ENCODE measurements at places on chromosomes 2 and 18. TPM values are rescaled to one million over a fixed set of nuclear protein-coding genes. Genes with fewer than 3 reads are reported as not detected.

DNA sequence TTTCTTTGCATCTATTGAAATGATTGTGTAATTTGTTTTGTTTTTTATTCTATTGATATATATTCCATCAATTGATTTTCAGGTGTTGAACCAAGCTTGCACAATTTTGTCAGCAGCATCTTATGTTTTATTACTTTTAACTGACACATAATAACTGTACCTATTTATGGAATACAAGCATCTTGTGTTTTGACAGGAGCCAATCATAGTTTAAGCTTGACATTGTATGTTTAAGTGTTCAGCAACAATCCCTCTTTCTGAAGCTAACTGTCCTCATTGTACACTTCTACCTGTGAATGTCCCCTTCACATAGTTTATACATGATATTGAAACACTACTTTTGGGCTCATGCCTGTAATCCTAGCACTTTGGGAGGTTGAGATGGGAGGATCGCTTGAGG, 1017.6 kb upstream of the GYPC start:
- DNase-seq, result no peak

- no peak for DNase-seq
Measured at GRCh38 chr2:140091926-140092325, 1311.7 kb upstream of the NXPH2 start.

ZC3H6 gene
- 28.9 TPM for total RNA-seq

SLC9A4 gene
- not detected for total RNA-seq

GRCh38 chr18:75678627-75679026, 251.1 kb upstream of the SMIM21 start:
- DNase-seq, result no peak

DQX1 gene
- total RNA-seq, result 0.50 TPM

DNA sequence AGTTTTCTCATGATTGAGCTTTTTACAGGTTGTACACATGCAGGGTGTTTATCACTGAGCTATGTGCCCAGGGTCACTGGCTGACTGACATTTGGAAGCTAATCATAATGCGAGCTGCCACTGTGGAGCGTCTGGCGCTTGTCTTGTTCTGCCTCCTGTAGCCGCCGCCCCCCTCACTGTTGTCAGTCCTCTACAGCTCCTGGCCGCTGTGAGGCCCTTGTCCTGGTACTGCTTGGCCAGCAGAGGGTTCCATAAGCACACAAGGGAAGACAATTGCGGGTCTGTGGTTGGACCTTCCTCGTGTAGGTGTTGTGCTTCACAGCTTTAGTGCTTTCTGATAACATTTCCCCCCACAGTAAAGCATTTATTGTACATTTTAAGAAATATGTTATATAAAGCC, 105.6 kb upstream of the LDLRAD4 start:
- no peak for DNase-seq

DNA sequence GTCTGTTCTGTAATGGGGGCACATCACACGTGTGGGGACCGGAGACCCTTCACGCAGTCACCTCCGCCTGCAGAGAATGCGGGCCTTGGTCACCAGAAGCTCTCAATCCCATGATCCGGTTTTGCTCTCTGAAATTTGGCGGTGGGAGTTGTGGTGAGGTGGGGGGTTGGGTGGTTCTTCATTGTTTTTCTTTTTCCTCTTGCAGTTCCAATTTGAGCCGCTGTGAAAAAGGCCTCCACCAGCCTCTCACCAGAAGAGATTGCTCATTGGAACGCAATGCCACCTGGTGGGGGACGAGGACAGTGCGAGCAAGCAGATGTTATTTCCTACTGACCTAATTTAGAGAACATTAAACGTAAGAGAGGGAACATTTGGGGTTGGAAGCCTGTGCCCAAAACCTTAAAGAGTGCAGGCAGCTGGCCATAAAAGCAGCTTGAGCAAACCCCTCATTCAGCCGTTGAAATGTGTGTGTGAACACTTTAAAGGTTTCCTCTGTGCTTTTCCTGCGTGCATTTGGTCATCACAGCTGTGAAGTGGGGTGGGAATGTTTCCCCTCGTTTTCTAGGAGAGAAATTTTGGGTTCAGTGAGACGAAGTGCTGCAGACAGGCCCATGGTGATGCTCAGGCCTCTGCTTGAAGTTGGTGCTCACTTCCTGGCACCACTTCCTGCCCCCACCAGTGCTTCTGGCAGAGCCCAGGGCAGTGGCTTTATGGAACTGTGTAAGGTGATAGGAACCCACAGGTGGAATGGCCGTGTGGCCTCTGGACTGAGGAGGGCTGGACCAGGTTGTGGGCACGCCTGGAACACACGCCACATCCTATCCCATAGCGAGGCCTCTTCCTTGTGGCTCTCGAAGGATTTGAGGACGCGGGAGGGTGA, 61.7 kb downstream of the ZCCHC2 start:
- peak; percentile 91 for DNase-seq

DNA sequence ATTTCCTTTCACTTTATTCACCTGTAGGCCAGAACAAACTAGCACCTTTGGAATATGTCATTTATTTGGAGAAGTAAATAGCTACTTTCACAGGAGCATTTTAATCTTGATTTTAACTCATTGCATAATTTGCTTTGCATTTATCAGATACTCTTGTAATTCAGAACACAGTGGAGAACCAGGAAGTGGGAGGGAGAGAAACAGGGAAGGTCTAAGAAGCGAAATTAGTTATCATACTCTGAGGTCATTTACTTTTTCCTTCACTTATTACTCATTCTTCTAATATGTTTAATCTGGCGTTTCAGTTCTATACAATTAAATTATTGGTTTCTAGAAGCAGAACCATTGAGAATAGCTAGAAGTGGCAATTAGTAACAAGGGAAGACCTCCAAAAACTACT, 20.7 kb downstream of the RBM44 start:
- DNase-seq, result no peak

RBBP8 gene
- 10.6 TPM for total RNA-seq

ACVR1C gene
- 0.36 TPM for total RNA-seq

DNA sequence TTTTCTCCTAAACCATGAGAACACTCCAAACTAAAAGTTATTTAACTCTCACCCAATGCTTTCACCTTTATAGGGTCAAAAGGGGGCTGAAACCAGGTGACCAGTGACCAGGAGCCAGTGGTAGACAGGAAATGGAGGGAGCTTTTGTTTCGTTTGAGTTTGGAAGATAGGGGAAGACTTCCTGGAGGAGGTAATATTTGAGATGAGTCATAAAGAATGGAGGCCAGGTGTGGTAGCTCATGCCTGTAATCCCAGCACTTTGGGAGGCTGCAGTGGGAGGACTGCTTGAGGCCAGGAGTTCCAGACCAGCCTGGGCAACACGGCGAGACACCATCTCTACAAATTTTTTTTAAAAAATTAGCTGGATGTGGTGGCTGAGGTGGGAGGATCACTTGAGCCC, 8.5 kb downstream of the FAM161A start:
- DNase-seq, result no peak
